ENCODE measurements at places on chromosomes 6 and 20.

DNA sequence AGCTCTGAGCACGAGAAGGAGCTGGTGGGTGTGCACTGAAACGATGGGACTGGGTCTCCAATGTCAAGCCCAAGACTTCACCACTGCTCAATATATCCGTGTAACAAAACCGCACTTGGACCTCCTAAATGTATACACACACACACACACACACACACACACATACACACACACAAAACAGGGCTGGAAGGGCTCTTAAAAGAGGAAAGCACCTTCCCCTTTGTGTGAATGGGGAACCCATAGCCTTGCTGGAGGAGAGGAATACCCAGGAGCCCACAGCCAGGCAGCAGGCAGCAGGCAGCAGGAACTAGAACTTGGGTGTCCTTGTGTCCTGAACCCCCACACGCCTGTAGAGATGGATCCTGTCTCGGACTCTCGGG, 29.8 kb downstream of the TGM2 start:
- no peak for DNase-seq

DNA sequence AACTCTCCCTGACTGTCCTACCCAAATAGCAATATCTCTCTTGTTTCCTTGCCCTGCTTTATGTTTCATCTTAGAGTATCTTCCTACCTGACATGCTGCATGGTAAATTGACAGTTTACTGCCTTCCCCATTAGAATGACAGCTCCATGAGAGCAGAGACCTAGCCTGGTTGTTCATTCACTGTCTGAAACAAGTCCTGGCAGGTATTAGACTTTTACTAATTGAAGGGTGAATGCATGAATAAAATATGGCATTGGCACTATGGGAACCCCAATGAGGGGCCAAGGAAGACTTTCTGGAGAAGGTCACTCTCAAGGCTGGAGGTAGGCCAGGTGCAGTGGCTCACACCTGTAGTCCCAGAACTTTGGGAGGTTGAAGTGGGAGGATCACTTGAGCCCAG, 3.8 kb upstream of the CITED2 start:
- no peak for DNase-seq

DNA sequence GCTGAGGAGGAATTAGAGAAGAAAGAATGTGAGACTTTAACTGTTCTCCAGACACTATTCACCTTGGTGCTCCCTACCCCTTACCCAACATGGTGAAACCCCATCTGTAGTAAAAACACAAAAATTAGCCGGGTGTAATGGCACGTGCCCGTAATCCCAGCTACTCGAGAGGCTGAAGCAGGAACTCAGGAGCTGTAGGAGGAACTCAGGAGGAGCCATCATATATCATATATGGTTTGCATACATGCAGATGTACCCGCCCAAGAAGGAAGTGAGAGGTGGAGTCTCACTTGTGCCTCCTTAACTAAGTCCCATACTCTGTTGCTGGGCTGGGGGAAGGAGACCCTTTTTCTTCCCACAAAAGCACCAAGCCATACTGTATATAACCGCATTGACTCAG, 35.5 kb upstream of the ME1 start:
- no peak for DNase-seq

DNA sequence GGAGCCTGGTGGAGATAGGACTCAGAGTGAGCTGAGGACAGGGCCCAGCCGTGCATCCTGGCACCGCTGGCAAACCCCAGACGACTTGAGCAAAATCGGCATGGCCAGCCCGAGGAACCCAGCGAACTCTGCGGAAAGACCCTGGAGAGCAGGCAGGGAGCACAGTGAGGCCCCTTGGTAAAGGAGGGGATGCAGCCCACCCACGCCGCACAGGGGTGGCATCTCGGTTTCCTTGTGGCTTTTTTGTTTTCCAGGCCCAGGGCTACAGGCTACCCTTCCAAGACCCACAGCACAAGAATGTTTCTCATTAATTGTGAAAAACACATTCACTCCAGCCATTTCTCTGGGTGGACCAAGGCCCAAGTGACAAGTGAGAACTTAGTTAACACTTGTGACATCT, 71.4 kb downstream of the BMP7 start:
- no peak for DNase-seq

GRCh38 chr6:43992126-43992663, 135.1 kb downstream of the MRPL14 start:
- DNase-seq = no peak

DNA sequence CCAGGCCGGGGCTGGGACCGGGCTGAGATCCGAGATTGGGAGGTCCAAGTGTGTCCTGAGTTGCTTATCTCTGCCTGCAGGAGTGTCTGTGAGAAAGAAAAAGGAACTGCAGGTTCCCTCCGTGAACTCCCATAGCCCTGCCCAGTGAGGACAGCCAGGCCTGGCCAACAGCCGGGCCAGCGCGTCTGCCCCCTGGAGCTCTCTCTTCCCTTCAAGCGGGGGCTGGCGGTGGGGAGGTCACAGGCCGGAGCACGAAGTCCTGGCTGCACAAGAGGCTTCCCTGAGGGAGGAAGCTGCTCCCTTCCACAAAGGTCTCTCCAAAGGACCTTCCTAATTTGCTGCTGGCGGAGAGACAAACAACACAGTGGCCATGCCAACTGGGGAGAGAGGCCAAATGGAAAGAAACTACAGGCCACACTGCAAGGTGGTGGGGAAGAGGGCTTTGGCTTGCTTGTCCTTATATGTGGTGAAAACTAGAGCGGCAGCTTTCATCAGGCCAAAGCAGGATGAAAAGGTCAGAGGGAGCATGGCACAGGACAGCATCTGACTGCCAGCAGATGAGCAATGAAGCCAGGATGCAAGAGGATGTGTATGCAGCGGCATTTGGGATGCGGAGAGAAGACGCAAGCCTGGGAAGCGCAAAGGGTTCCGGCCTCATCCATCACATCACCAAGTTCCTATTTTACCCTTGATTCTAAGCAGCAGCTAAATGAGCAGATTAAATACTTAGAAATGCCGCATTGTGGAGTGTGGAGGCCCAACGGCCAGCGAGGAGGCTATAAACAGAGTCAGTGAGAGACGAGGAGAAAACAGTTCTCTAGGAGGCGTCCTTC, 260.0 kb downstream of the ERMARD start:
- peak; percentile 61 for DNase-seq

- DNase-seq = no peak
Measured at GRCh38 chr6:5113096-5113495, 28.0 kb downstream of the PPP1R3G start.

DNA sequence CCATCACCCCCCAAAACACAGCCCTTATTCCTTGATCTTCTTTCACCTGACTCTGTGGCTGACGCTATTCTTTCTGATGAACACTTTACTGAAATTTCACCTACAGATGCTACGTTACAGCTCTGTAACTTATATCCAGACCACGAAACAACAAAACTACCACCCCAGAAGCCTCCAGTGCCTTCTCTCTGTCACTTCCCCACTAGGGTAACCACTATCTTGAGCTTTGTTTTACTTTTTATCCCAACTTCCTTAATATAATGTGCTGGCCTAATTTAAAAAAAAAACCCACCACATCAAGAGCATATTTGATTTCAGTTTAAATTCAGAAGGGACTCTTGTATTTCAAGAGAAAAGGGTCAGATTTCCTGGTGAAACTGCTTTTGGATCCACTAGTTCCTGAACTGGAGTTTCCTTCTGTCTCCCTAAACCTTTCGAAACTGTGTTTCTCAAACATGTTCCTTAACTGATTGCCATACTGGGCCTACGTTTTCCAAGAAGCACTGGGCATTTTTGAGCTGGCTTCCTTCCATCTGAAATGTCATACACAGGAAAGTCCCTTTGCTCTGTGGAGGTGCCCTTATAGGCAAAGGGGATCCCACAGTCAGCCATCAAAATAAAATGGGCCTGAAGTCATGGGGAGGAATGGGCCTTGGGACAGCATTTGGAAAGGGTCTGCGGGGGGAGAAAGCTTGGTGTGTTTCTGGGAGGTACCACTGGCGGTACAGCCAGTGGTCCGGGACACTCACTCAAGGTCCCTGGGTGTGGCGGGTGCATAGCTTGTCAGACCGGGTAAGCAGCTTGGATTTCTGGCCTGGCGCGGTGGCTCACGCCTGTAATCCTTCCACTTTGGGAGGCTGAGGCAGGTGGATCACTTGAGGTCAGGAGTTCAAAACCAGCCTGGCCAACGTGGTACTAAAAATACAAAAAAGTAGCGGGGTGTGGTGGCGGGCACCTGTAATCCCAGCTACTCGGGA, 25.8 kb upstream of the RTF2 start:
- DNase-seq = no peak

DNA sequence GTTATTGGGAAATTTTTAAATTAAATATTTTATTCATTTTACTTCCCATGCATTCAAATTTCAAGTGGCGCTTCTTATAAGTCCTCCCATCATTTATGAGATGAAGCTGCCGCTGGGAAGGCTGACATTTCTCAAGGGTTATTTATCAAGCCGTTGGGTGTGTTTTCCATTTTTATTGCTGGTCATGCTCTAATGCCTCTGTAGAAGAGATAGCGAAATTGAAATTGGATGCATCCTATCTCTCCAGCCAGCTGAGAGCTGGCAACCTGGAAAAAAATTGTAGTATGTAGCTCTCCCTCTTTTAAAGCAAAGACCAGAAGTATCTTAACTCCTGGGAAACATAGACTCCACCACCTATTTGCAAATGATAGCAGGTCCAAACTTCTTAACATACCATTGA, 135.9 kb downstream of the C6orf118 start:
- DNase-seq = no peak

DNA sequence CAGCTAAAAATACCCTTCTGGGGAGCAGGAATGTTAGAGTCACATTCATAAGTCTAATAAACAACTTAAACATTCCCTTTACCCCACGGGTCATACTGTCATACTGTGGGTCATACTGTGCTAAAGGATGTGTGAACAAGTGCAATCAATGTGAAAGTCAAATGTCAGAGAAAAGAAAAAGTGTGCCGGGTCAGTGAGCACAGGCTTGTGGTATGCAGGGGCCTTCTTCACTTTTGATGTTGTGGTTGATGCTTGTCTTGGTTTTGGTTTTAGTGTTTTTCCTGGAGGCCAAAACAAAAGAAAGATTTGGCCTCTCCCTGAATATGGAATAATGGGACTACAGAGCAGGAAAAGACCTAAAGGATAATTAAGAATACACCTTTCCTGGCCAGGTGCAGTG, 267.9 kb upstream of the PLN start:
- no peak for DNase-seq

- DNase-seq = no peak
Measured at GRCh38 chr6:155452576-155452975, 3.1 kb downstream of the NOX3 start.

DNA sequence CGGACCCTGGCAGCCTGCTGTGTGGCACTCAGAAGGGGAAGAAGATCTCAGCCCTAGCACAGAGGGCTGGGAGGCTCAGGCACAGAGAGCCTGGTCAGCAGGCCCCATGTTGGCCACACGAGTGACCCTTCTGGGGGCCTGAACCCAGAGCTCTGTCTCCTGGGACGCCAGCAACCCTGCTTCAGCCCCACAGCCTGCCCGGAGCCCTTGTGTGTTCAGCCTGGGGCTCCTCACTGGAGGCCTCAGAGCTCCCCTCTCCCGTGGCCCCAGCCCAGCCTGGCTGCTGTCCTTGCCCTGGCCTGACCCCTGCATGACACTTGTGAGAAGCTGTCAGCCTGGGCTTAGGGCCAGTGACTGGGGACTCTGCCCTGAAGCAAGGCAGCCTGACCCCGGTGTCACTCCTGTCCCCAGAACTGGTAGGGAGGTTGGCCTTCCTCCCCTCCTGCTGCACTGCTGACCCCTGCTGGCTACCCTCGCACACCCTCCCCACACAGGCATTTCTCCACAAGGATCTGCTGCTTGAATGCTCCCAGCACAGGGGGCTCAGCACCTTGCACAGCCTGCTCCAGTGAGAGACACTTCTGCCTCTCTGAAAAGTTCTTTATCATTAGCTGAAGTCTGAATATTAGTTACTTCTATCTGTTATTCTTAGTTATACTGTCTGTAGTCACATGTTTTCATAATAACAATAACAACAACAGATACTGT, 15.4 kb upstream of the IP6K3 start:
- DNase-seq = peak; percentile 62

DNA sequence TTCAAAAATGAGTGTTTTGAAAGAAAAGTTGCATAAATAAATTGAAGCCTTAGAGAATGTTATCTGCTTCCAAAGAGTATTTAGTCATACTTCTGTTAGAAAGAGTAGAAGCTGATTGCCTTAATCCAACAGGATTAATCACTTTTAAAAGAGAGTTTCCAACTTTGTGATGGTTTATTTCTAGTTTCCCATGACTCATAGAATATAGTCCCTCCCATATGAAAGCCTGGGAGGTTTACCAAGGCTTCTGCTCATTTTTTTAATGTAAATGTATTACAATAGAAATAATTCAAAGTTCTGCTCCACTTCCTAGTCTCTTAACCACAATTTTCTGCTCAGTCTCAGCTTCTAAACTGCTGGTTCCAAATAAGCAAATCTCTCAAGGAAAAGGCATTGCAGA, 118.0 kb upstream of the IRAK1BP1 start:
- DNase-seq = no peak

DNA sequence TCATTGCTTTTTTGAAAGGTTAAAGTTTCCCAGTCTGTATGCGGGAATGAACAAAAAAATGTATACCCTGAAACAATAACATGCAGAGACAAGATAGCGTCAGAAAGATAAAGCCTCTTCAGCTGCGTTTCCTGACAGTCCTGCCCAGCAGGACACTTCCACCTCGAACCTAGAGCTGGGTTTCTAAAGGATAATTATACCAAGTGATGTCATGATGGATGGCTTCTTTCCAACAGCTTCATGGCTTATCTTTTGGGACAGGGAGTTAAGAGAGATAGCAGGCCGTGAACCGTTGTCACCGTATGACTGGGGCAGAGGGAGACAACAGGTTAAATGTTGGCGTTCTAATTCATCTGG, 267.6 kb upstream of the SGK1 start:
- DNase-seq = no peak

DNA sequence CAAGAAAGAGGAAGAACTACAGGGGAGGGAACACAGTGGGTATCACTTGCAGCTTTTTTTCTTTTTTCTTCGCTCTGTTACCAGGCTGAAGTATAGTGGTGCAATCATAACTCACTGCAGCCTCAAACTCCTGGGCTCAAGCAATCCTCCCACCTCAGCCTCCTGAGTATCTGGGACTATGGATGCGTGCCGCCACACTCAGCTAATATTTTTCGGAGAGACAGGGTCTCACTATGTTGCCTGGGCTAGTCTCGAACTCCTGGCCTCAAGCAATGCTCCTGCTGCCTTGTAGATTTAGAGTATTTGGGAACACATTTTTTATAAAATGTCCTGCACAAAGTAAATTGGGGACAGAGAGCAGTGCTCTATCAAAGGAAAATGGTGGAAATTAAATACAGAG, 28.3 kb downstream of the PARD6B start:
- DNase-seq = no peak

GRCh38 chr6:163085426-163085825, 329.1 kb upstream of the QKI start:
- DNase-seq = no peak

- DNase-seq = no peak
Measured at GRCh38 chr6:31775184-31775583, 1.9 kb downstream of the VWA7 start.

DNA sequence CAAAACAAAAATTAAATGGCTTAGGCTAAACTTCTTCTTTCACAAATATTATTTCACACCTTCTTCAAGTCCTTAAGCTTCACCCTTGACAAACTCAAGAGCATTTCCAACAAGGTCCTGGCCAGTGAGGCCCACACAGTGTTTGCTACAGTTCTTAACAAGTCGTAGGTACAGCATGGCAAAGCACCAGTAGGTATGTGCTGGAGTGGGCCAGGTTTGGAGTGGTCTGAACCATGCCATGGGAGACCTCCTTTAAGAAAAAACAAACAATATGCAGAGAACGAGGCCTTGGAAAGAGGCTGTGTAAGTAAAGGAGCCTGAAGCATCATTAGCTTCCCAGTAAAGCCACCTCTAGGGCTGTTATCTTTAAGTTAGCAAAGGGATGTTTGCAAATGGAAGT, 154.3 kb upstream of the SNX9 start:
- DNase-seq = no peak

Data from head of caudate nucleus (tissue), 42 donors.